Spinal cord (tissue), 10 donors: ENCODE measurements at places on chromosomes 12 and 14.

DNA sequence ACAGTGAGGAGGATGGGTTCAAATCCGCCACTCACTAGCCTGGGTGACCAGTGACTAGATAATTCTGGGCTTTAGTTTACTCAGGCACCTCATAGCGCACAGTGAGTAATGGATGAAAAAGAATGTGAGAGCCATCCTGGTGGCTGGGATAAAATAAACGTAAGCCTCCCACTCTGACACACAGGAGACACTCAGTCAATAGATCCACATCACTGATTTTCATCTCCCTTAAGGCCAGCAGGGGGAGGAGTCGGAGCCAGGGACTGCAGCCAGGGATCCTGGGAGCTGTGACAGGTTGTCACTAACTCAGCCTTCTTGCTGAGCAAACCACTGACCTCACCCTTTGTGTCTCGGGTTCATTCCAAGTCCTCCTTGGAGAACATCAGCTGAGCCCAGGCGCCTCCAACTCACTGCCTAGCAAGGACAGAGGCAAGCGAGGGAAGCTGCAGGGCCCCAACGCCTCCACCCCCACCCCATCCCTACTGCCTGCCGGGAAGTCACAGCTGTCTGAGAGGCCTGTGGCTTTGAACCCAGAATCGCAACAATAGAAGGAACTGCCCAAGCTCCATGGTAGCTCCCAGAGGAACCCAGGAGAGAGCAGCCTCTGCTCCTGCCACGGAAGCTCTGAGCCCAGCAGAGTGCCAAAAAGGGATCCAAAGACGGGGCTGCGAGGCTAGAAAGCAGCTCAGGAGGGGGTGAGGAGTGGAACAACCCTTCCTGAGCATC lies 30.7 kb downstream of the PXN start:
- H3K27ac ChIP-seq = peak overlapping the region; percentile 78
- no peaks in the 10 kb centered on the region for H3K27me3 ChIP-seq
- no peak overlapping the region for H3K4me3 ChIP-seq
- peak; percentile 88 for DNase-seq
- H3K4me1 ChIP-seq = peaks cover 80% of the 10 kb centered on the region

DNA sequence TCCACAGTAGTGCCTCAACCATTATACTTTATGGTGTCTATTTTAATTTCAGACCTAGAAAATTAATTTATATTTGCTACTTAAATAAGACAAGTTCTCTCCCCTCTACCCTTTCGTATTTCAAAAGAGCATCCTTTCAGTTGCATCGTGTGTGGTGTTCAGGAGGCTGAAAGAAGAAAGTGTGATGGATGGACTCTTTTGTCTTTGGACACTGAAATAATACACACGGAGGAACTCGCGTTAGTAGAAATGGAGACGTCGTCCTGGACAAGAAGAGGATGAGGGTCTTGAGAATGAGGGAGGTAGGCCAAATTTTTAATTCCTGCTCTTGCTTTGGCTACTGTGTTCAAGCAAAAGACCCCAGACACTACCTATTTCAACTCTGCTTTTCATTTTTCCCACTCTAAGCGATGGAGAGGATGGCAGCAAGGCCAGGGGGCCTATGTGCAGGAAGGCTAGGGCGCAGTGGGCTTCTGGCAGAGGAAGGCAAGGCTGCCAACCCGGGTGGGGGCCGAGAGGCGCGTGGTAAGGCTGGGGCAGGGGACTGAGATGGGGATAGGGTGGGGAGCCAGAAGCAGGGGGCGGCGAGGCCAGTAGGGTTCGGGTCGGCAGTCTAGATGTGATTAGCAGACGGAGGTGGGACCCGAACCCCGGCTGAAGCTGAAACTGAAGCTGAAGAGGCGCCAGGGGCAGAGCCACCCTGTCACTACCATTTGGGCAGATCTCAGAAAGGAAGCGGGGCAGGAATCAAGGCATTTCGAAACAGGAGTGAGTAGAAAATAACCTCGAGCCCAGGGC lies 722 bp downstream of the TMED8 start:
- peak; percentile 19 for DNase-seq
- H3K27me3 ChIP-seq = no peaks in the 10 kb centered on the region

GRCh38 chr14:32109676-32110547 lies 32.8 kb downstream of the ARHGAP5 start:
- H3K27me3 ChIP-seq = no peaks in the 10 kb centered on the region
- no peak for DNase-seq
- H3K4me3 ChIP-seq = no peak overlapping the region
- H3K4me1 ChIP-seq = no peaks in the 10 kb centered on the region
- no peaks in the 10 kb centered on the region for H3K36me3 ChIP-seq
- H3K27ac ChIP-seq = no peak overlapping the region

DNA sequence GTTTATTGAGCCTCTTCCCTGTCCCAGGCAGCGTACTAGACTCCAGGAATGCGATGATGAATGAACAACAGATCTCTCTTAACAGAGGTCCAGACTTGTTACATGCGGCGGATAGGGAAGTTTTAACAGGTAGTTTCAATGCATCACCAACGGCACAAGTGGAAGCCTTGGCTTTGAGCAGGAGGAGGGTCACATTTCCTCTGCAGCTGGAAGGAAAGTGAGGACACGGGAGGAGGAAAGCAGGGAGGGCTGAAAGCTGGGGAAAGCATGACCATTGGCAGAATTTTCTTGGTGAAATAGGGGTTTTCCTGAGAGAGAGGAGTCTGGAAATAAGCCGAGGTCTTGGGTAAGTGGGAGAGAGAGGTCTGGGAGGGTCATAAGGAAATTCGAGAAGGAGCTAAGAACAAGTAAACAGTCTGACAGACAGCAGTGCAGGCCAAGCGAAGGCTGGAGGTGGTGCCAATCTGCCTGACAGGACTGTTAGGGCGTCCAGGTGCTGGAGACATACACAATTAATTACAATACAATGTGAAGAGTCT lies 15.4 kb downstream of the BHLHE41 start:
- H3K27ac ChIP-seq = no peak overlapping the region
- no peak for DNase-seq
- no peak overlapping the region for H3K4me3 ChIP-seq
- no peaks in the 10 kb centered on the region for H3K27me3 ChIP-seq

- H3K4me1 ChIP-seq = peaks cover 30% of the 10 kb centered on the region
- no peaks in the 10 kb centered on the region for H3K36me3 ChIP-seq
- no peak overlapping the region for H3K27ac ChIP-seq
- DNase-seq = no peak
- H3K4me3 ChIP-seq = no peak overlapping the region
Measured at GRCh38 chr14:101626331-101626730, 65.0 kb downstream of the DIO3 start.

- H3K27me3 ChIP-seq = no peaks in the 10 kb centered on the region
- H3K36me3 ChIP-seq = no peaks in the 10 kb centered on the region
Measured at GRCh38 chr12:57124261-57124877, 3.9 kb upstream of the LRP1 start.

DNA sequence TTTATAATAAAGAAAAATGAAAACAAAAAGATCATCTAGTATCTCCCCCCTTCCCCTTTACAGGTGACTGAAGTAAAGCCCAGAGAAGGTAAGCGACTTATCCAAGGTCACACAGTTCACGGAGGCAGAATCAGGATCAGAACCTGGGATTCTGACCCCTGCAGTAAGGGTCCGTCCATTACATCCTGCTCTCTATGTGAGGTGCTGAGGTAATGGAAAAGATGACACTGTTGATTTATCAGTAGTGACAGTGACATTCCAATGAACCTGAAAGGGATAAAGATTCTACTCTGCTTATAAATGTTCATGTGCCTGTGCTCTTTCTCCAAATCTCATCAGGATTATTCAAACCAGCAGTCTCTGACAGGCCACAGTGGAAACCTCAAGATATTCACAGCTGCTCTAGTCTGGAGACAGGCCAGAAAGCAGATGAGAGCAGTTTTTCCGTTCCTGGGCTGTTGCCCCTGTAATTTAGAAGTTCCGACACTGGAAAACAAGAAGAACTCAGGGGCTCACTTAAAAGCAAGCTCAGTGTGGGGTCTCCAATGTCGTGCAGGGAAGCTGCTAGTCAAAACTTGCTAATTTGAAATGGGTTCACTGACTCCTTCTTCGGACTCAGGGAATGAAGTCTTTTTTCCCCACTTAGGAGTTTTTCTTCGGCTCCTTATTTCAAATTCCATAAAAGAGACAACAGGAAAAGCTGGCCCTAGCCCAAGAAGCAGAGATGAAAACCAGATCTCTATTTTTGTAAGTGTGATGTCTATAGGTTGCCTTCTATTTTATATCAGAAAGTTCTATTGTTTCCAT lies 131.8 kb upstream of the EEA1 start:
- H3K27me3 ChIP-seq = no peaks in the 10 kb centered on the region
- H3K4me1 ChIP-seq = peaks cover 9% of the 10 kb centered on the region
- H3K27ac ChIP-seq = peak overlapping the region; percentile 62
- peak; percentile 43 for DNase-seq

DNA sequence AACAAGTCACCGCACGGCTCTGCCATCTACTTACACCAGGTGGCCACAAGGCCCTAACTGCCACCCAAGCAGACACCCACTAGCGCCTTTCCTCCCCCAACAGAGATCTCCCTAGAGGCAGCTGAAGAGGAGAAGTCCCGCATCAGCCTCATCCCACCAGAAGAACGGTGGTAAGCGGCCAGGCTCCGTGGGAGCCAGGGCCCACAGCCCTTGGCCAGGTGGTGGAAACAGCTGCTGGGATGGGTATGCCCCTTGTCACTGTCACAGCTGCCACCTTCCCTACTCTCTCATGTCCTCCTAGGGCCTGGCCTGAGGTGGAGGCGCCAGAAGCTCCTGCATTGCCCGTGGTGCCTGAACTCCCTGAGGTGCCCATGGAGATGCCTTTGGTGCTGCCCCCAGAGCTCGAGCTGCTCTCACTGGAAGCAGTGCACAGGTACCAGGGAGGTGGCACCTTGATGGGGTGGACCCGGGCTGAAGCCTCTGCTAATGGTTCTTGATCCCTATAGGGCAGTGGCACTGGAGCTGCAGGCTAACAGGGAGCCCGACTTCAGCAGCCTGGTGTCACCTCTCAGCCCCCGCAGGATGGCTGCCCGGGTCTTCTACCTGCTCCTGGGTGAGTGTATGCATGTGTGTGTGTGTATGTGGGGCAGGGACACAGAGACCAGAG lies 7.5 kb downstream of the REC8 start:
- DNase-seq = no peak
- peaks cover 95% of the 10 kb centered on the region for H3K36me3 ChIP-seq
- peaks cover 8% of the 10 kb centered on the region for H3K4me1 ChIP-seq
- no peak overlapping the region for H3K27ac ChIP-seq

- H3K27me3 ChIP-seq = no peaks in the 10 kb centered on the region
- peaks cover 30% of the 10 kb centered on the region for H3K4me1 ChIP-seq
- H3K36me3 ChIP-seq = peaks cover 2% of the 10 kb centered on the region
- no peak for DNase-seq
Measured at GRCh38 chr12:124098101-124098757, 125.2 kb downstream of the ZNF664 start.

DNA sequence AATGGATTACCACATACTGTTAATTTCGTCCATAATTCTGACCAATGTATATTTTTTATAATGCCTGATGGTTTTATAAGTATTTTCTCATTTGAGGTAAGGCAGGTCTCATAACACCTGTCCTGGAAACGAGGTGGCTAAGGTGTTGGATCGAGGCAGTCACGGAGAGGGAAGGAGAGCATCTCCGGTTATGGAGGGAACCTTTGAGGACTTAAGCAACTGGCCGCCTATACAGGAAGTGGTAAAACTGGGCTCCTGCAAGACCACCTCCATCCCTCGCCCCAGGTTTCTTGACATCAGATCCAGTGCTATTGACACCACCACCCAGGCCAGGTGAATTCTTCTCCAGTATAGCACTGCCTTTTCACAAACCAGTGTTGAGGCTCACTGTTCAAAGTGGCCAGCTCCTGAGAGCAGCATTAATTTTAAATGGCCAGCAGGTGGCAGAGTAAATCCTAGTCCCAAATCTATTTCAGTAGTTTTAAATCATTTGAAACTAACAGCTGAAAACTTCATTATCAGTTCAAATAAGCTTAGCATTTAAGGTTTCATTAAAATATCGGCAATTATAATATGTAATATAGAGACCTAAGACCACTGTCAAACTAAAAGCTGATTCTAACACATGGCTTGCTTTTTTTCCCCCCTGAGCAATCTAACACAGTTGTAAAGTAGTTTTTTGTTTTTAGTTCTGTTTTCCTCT lies 100.8 kb downstream of the PPM1A start:
- DNase-seq = peak; percentile 85
- no peaks in the 10 kb centered on the region for H3K4me1 ChIP-seq
- H3K27ac ChIP-seq = no peak overlapping the region
- H3K36me3 ChIP-seq = no peaks in the 10 kb centered on the region
- H3K4me3 ChIP-seq = no peak overlapping the region

- DNase-seq = no peak
- no peaks in the 10 kb centered on the region for H3K27me3 ChIP-seq
- H3K4me1 ChIP-seq = no peaks in the 10 kb centered on the region
Measured at GRCh38 chr12:111978545-111978944, 34.4 kb downstream of the TMEM116 start.

- DNase-seq = no peak
- no peaks in the 10 kb centered on the region for H3K36me3 ChIP-seq
- no peak overlapping the region for H3K27ac ChIP-seq
- H3K27me3 ChIP-seq = no peaks in the 10 kb centered on the region
- no peaks in the 10 kb centered on the region for H3K4me1 ChIP-seq
Measured at GRCh38 chr12:102300824-102301461, 103.3 kb upstream of the PMCH start.

GRCh38 chr12:16421806-16422205 lies 74.4 kb downstream of the MGST1 start:
- no peak for DNase-seq
- no peak overlapping the region for H3K4me3 ChIP-seq
- no peak overlapping the region for H3K27ac ChIP-seq
- H3K27me3 ChIP-seq = no peaks in the 10 kb centered on the region
- H3K4me1 ChIP-seq = no peaks in the 10 kb centered on the region
- no peaks in the 10 kb centered on the region for H3K36me3 ChIP-seq

- DNase-seq = no peak
- H3K27ac ChIP-seq = no peak overlapping the region
- no peaks in the 10 kb centered on the region for H3K27me3 ChIP-seq
- H3K36me3 ChIP-seq = no peaks in the 10 kb centered on the region
- no peak overlapping the region for H3K4me3 ChIP-seq
- H3K4me1 ChIP-seq = peaks cover 6% of the 10 kb centered on the region
Measured at GRCh38 chr14:98466807-98467206, 805.2 kb downstream of the BCL11B start.

GRCh38 chr12:117032593-117033381 lies 66.4 kb downstream of the TESC start:
- DNase-seq = no peak
- no peak overlapping the region for H3K4me3 ChIP-seq
- H3K27me3 ChIP-seq = no peaks in the 10 kb centered on the region
- H3K4me1 ChIP-seq = peaks cover 35% of the 10 kb centered on the region
- H3K36me3 ChIP-seq = peaks cover 10% of the 10 kb centered on the region

DNA sequence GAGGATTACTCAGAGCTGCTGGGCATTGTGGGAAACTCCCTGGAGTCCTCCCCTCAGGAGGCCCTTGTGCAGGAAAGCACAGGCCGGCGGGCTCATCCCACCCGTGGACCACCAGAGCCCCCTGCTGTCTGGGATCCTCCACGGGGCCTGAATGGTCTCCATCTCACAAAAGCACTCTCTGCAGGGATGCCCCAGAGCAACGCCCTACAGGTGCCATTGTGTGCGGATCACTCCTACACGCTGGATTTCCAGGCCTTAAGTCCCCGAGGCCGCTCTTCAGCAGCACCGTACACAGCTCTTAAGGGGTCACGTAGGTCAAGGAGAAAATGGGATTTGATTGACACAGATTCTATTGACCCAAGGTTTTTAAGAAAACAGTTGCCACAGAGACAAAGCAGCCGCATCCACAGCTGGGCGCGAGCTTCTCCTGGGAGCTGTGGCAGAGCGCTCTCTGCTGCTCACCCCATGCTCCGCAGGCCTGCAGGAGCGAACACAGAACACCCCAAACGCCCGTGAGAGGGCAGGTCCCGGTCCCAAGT lies 36.7 kb upstream of the RIMBP2 start:
- peaks cover 9% of the 10 kb centered on the region for H3K4me1 ChIP-seq
- no peak overlapping the region for H3K27ac ChIP-seq
- no peaks in the 10 kb centered on the region for H3K36me3 ChIP-seq
